ENCODE measurements at places on chromosomes 12 and 14.

GRCh38 chr14:61489512-61489911 lies 168.1 kb downstream of the PRKCH start:
- no peak for DNase-seq

DNA sequence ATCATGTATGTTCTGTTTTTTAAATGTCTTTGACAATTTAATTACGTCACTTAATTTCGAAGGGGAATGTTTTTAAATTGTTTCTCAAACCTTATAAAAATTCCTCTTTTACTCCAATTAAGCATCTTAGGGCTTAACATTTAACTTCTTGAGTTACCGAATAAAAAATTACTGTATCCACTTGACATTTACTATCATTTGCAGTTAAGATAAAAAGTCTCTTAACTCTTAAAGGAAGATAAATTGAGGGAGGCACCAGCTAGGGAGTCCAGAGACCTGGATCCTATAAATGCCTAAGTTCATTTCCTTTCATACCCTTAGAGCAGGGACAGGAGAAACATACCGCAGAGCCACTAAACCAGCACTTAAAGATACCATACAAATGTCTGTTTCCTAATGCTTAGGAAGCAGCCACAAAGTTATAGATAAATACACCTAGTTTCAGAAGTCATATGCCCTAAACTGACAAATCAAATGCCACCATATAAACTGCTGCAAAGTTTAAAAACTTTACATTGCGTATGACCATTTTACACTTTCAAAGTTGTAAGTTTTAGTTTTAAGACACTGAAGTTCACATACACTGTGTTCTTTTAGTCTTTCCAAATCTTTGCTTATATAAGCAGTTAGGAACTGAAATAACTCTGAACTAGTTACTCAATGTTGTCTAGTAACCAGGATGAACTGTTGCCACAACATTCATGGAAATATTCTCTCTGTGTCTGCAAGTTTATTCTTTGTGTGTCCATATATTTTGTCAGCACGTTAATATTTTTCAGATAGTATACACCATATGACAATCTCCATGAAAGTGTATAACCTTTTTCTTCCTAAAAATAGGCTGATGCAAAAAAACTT lies 71.2 kb downstream of the GALNT4 start:
- no peak for DNase-seq

- peak; percentile 34 for DNase-seq
These were observed at the start of gene KSR2 for GRCh38 chr12:117968826-117969659. KSR2 (minus strand) TSS chr12:117968990; CDS start chr12:117968255, 735 bp downstream.

- no peak for DNase-seq
These were observed 23.6 kb upstream of the NPFF start for GRCh38 chr12:53530920-53531319.

GRCh38 chr12:31491841-31492598 lies 98.9 kb downstream of the DENND5B start:
- DNase-seq, result no peak

GRCh38 chr12:76275511-76276093 lies 72.6 kb downstream of the BBS10 start:
- DNase-seq, result no peak

DNA sequence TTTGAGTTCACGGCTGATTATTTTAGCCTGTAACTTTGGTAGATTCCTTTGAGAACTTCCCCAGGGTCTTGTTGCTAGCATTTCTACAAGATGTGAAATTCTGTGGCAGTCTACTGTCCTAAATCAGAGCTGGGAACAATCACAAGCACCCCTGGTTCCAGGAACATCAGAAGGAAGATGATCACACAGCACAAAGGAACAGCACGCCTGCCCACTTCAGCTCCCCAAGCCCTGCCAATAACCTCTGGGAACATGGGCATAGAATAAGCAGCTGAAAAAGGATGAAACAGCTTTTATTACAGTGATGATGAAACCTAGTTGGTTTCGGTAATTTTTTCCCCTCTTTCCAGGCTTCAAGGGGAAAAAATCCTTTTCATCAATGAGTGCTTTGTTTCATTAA lies 12.3 kb downstream of the GPR19 start:
- no peak for DNase-seq
